ENCODE measurements at places on chromosomes 13 and 19.

DNA sequence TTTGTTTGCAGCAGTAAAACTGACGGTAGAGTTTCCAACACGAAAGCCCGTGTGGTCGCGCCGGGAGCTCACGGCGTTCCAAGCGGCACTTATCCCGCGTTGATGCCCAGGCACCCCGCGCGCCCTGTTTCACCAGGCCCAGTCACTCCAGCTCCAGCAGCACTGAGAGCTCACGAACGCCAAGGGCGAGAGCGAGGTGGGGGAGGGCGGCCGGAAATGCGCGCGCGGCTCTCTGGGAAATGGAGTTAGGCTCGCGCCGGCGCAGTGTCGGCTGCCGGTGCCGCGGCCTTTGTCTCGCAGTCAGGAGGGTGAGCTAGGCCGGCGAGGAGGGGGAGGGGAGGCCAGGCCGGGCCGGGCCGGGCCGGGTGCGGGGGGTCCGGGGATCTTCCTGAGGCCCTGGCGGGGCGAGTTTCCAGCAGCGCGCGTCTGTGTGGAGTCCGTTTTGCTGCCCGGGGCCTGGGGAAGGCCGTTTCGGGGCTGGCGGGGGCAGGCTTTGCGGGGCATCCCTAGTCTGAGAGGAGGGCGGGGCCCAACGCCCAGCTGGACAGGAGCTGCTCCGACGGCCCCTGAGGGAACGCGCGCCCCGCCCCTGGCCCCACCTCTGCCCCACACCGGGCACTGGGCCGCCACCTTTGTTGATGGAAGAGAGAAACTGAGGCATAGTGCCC lies at the start of gene ZNF135:
Gene ZNF135, plus strand, starts transcription at position 280 of the 668 bp plus-strand sequence. CDS start 721 bp downstream, outside the sequence.
- DNase-seq: peak; percentile 85

DNA sequence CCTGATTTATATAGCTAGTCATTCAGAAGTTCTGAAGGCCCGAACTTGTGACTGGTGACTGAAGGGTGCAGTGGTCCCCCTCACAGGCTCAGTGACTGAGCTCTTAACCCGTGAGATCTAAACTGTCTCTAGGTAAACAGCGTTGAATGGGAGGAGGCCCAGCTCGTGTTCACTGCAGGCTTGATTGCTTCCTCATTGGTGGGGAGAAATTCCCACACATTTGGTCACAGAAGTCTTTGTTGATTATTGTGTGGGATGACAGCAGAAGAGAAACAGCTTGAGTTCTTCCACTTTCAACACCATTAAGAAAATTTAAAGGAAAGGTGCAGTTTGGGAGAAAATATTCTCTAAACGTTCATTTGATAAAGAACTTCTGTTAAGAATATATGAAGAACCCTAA lies 1178.0 kb downstream of the UQCRFS1 start:
- no peak for DNase-seq

- DNase-seq: no peak
These were observed 6.8 kb upstream of the CCDC124 start for GRCh38 chr19:17926044-17926443.

- DNase-seq: peak; percentile 56
These were observed 12.7 kb upstream of the PSMD8 start for GRCh38 chr19:38361633-38362075.

GRCh38 chr13:24087605-24088225 lies 72.8 kb upstream of the SPATA13 start:
- DNase-seq: no peak

GRCh38 chr13:103102482-103102881 lies 36.3 kb upstream of the SLC10A2 start:
- peak; percentile 9 for DNase-seq

- no peak for DNase-seq
These were observed 23.2 kb downstream of the NALCN start for GRCh38 chr13:101393140-101393539.

GRCh38 chr13:95447814-95448213 lies 104.7 kb upstream of the CLDN10 start:
- no peak for DNase-seq

GRCh38 chr13:97539651-97540610 lies 106.0 kb downstream of the RAP2A start:
- peak; percentile 78 for DNase-seq

- no peak for DNase-seq
These were observed 78.1 kb upstream of the FBXL3 start for GRCh38 chr13:77105051-77105450.

- no peak for DNase-seq
These were observed 110.8 kb downstream of the GNG7 start for GRCh38 chr19:2591537-2592291.

GRCh38 chr19:3007975-3008374 lies 21.1 kb downstream of the TLE2 start:
- no peak for DNase-seq

DNA sequence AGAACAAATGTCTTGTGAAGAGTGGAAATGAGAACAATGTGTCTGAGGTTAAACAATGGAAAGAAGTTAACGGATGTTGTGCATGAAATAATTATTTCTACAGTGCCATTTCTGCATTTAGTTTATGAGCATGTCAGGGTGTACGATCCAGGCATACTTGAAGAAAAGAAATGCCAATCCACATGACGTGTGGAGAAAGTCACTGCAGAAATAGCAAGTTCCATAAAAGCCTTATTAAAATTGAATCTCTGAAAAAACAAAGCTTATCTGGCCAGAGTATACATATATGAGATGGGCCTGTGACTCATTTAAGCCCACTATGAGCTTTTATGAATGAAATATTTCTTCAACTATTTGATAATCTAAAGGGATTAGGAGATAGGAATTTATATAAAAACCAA lies 426.1 kb downstream of the EFNB2 start:
- peak; percentile 85 for DNase-seq

DNA sequence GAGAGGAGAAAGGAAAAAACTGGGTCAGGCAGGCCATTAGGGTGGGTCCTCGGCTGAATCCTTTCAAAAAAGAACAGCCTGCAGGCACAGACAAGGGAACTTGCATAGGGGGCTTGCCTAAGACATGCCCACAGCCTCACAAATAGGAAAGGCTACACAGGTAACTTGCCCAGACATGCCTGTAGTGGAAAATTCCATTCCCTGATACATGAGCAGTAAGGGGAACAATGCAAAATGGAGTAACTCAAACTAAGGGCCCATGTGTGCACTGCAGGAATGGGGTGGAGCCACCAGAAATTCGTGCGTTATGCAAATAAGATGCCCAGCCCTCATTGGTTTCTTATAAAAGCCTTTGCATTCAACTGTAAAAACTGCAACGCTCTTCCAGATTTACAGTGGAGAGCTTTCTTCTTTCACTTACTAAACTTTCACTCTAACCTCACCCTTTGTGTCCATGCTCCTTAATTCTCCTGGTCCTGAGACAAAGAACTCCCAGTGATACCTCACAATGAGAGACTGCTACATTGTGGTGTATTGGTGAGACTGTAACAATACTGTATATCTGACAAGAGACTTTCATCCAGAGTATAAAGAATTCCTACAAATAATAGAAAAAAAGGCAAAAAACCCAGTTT lies 59.5 kb upstream of the SLITRK1 start:
- DNase-seq: no peak

- no peak for DNase-seq
These were observed 92.5 kb downstream of the PTPRS start for GRCh38 chr19:5247957-5248705.

GRCh38 chr13:49749848-49750247 lies 42.6 kb downstream of the KPNA3 start:
- DNase-seq: peak; percentile 16

GRCh38 chr13:113448545-113448884 lies 4.8 kb downstream of the ADPRHL1 start:
- no peak for DNase-seq

GRCh38 chr13:106407338-106407737 lies 128.1 kb downstream of the EFNB2 start:
- DNase-seq: no peak

DNA sequence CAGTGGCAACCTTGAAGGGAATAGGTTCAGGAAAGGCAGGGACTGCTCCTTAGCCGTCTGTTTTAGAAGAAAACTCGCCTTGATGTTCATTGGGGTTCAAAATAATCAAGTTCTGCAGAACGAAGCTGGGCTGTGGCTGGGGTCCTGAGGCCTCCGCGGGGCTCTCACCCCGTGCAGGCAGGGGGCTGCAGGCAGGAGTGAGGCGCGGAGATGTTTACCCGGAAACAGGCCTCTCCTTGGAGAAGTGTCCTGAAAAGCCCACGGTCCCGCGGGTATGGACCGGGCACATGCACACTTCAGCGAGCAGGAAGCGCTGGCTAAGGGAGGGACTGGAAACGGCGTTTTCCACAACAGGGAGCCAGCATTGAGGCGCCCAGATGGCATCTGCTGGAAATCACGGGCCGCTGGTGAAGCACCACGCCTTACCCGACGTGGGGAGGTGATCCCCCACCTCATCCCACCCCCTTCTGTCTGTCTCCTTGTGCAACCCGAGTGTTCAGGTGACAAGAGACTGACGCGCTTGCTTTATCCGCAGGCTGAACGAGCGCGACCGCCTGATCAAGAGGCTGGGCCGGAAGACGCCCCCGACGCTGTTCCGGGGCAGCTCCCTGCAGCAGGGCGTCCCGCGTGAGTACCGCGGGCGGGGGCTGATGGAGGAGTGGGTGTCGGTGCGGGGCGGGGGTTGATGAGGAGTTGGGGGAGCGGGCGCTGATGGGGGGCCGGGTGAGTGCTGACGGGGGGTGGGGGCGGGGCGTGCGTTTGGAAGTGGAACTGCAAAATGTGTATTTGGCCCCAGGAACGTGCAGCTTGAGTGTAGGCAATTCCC lies 39.6 kb downstream of the SHISA2 start:
- DNase-seq: no peak

GRCh38 chr13:110492679-110493593 lies 68.6 kb downstream of the RAB20 start:
- no peak for DNase-seq

DNA sequence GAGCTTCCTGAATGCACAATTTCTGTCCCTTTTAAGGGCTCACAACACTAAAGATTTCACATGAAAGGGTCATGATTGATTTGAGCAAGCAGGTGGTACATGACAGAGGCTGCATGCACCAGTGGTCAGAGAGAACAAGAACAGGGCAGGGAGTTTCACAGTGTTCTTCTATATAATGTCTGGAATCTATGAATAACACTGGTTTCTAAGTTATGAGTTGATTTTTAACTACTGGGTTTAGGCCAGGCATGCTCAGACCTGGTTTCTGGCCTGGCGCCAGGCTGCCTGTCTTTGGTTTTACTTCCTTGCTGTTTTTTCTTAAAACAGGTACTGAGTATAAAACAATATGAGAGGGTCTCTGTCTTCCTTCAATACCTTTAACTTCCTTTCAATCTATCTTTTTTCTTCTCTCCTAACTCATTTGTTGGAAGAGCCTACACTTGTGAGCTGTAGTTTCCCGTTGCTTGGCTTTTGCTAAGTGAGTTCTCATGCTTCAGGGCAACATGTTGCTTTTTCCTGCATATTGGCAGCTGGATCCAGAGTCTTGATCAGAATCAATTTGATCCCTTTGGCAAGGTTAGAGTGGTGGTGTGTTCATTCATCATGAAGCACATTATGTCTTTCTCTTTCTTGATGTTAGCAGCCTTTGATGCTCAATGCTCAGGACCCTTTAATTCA lies 38.5 kb upstream of the FGF14 start:
- no peak for DNase-seq

DNA sequence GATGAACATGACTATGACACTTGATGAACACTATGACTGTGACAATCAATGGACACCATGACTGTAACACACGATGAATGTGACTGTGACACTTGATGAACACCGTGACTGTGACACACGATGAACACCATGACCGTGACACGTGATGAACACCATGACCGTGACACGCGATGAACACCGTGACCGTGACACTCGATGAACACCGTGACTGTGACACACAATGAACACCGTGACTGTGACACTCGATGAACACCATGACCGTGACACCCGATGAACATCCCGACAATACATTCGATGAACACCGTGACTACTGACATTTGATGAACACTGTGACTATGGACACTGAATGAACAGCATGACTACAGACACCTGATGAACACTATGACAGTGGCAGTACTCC lies 30.9 kb downstream of the ZFR2 start:
- no peak for DNase-seq

- no peak for DNase-seq
These were observed 97.2 kb upstream of the IPO5 start for GRCh38 chr13:97856304-97856675.

DNA sequence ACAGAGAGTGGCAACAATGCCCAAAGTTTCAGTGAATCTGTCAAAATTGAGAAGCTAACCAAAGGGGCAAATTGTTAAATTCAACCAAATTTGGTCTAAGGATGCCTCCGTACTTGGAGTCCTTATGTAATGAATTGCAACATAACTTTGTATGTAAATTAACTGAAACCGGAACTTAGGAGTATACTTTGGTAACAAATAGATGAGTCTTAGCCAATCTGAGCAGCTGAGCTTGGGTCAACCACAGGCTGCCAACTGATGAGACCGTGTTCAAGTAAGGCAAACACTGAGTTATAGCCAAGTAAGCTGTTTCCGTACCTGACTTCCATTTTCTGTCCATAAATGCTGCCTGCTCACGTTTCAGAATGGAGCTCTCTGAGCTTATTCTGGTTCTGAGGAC lies 5.3 kb downstream of the VWA8 start:
- no peak for DNase-seq

GRCh38 chr13:73714522-73714921 lies 419.7 kb downstream of the KLF12 start:
- no peak for DNase-seq

DNA sequence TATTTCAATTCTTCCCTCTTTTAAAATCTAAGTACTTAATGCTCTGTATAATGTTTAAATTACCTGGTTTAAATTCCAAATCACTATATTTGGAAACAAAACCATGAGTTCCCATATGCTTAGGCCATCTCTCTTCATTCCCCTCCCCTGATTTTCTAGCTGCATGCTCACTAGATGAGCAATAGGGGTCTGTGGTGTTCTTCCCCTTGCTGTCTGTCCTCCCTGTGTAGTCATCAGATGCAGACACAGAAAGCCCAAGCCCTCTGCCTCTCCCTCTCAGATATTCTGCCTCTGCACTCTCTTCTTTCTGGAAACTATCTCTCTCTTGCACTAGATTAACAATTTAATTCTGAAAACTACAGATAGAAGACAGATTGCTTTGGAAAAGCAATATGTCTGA lies 1730.2 kb downstream of the OLFM4 start:
- DNase-seq: no peak

DNA sequence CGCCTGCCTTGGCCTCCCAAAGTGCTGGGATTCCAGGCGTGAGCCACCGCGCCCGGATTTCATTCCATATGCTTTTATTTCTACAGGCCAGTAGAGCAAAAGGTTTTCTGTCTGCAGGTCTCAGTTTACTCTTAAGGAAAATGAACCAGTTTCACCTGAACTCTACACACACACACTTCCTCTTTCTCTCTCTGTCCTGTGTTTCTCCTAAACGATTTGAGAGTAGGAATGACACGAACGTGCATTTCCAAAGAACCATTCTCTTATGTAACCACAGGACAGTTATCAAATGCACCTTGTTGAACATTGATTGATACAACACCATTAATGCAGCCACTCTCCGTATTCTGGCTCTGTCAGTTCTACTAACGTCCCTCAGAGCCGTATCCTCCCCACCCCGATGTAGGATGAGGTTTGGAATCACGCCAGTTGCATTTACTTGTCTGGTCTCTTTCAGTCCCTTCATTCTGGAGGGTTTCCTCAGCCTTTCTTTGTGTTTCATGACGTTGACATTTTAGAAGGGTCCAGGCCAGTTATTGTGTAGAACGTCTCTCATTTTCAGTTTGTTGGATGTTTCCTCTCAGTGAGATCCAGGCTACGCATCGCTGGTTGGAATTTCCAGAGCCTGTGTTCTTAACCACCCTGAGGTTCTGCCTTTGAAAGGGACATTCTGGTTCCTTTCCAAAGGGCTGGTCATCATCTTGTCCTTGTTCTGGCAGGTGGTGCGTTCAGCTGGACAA lies 36.0 kb downstream of the BICRA start:
- DNase-seq: peak; percentile 16
